ENCODE measurements at places on chromosomes 12 and 14.

GRCh38 chr12:110421701-110422100 is 18.2 kb upstream of the ANAPC7 start:
- no peak for DNase-seq

DNA sequence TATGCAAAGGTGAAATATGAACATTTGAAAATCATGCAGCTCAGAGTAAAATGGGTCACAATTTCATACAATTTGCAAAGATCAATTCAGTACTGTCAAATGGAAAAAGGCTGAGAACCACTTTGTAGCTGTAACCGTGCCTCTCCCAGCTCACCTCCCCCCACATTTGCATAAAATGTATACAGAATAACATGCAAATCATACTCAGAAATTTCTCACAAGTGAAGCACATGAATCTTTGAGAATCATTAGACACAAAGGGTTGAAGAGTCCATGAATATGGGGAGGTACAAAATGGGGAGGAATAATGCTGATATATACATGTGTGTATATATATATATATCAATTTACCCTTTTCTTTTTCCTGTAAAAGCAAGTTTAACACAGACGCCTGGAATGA is 162.1 kb downstream of the APAF1 start:
- no peak for DNase-seq

DNA sequence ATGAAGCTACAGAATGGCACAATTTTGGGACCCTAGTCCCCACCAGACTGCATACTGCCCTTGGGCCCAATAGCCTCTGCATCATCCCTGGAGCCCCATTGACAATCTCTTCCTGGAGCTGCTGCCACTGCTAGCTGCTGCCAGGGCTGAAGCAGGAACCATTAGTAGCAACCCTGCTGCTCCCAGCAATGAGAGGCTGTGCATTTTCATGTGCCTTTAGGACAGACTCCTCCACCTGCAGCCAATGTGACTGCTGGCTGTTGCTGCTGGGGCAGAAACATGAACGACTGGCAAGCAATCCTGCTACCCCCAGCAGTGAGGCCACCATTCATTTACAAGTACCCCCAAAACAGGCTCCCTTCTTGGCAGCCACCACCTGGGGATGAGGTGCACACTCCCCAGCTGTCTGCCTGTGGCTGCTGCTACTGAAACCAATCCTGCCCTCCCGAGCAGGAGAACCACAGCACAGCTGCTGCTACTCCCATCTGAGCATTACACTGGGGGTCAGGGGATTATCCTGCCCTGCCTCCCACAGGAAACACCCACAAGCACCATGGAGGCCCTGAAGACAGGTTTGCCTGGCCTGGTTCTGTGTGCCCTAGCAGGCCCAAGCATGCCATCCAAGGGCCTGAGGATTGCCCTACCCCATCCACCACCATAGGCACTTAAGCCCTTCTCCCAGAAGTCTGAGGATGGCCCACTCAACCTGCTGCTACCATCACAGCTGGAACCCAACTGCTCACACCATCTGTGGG is 181.0 kb downstream of the MYRFL start:
- DNase-seq = no peak

- no peak for DNase-seq
These were observed 18.5 kb downstream of the SLC15A5 start for GRCh38 chr12:16258963-16259362.

DNA sequence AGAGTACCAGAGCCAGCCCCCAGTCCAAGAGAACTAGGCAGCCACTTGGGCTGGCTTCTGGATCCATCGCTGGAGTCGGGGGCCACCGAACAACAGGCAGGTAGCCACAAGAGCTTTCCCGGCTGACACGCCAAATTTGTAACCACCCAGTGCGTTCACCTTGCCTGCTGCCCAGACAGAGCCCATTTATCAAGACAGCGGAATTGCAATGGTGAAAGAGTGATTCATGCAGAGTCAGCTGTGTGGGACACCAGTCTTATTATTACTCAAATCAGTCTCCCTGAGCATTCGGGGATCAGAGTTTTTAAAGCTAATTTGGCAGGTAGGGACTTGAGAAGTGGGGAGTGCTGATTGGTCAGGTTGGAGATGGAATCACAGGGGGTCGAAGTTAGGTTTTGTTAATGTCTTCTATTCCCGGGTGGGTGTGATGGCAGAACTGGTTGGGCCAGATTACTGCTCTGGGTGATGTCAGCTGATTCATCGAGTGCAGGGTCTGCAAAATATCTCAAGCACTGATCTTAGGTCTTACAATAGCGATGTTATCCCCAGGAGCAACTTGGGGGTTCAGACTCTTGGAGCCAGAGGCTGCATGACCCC is 64.3 kb downstream of the PDE6H start:
- DNase-seq = no peak

DNA sequence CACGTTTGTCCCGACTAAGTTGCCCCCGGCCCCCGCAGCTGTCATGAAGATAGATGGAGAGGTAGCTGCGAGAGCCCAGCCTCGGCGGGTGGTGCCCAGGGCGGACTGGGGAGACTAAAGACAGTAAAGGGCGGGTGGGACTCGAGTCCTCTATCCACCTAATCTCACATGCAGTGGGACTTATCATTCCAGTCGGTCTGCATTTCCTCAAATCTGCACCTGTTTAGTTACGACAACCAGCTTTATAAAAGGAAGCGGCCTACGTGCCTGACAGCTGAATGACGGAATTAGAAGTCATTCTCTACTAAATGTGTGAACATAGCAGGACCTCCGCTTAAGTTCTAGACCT is 109.8 kb upstream of the EGLN3 start:
- DNase-seq = no peak
